Sigmoid colon (tissue), 7 donors: ENCODE measurements at places on chromosomes 12 and 14. TPM values are rescaled to one million over a fixed set of nuclear protein-coding genes. Genes with fewer than 3 reads are reported as not detected.

DDX23 gene
- total RNA-seq: 53.5 TPM

KLHDC1 gene
- 19.1 TPM for total RNA-seq

MANSC1 gene
- 12.8 TPM for total RNA-seq

GRCh38 chr12:69167648-69168165 is 71.7 kb upstream of the CPSF6 start:
- H3K36me3 ChIP-seq: no peaks in the 10 kb centered on the region
- H3K27ac ChIP-seq: no peak overlapping the region
- DNase-seq: no peak
- no peaks in the 10 kb centered on the region for H3K27me3 ChIP-seq
- no peaks in the 10 kb centered on the region for H3K4me1 ChIP-seq
- no peak overlapping the region for H3K4me3 ChIP-seq

KRT80 gene
- not detected for total RNA-seq

GLT1D1 gene
- 0.49 TPM for total RNA-seq

- H3K27me3 ChIP-seq: no peaks in the 10 kb centered on the region
- no peak overlapping the region for H3K27ac ChIP-seq
- no peak overlapping the region for H3K4me3 ChIP-seq
- no peaks in the 10 kb centered on the region for H3K36me3 ChIP-seq
- no peaks in the 10 kb centered on the region for H3K4me1 ChIP-seq
- no peak for DNase-seq
Measured at GRCh38 chr12:114916541-114916940, 232.6 kb upstream of the TBX3 start.

DNA sequence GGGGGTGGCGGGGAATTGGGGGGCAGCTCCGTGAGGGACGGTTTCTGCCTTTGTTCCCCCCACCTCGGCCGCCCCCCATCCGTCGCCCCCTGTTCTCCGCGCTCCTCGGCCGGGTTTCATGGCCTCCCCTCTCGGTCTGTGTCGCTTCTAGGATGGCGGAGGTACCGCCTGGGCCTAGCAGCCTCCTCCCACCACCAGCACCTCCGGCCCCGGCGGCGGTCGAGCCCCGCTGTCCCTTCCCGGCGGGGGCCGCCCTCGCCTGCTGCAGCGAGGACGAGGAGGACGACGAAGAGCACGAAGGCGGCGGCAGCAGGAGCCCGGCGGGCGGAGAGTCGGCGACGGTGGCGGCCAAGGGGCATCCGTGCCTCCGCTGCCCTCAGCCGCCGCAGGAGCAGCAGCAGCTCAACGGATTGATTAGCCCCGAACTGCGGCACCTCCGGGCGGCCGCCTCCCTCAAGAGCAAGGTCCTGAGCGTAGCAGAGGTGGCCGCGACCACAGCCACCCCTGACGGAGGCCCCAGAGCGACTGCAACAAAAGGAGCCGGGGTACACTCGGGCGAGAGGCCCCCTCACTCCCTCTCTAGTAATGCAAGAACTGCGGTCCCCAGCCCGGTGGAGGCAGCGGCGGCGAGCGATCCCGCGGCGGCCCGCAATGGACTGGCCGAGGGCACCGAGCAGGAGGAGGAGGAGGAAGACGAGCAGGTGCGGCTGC is 575 bp downstream of the NAA30 start:
- H3K4me3 ChIP-seq: peak overlapping the region; percentile 67
- H3K27me3 ChIP-seq: no peaks in the 10 kb centered on the region
- no peaks in the 10 kb centered on the region for H3K36me3 ChIP-seq
- peak; percentile 67 for DNase-seq
- peak overlapping the region; percentile 89 for H3K27ac ChIP-seq
- peaks cover 30% of the 10 kb centered on the region for H3K4me1 ChIP-seq

DNA sequence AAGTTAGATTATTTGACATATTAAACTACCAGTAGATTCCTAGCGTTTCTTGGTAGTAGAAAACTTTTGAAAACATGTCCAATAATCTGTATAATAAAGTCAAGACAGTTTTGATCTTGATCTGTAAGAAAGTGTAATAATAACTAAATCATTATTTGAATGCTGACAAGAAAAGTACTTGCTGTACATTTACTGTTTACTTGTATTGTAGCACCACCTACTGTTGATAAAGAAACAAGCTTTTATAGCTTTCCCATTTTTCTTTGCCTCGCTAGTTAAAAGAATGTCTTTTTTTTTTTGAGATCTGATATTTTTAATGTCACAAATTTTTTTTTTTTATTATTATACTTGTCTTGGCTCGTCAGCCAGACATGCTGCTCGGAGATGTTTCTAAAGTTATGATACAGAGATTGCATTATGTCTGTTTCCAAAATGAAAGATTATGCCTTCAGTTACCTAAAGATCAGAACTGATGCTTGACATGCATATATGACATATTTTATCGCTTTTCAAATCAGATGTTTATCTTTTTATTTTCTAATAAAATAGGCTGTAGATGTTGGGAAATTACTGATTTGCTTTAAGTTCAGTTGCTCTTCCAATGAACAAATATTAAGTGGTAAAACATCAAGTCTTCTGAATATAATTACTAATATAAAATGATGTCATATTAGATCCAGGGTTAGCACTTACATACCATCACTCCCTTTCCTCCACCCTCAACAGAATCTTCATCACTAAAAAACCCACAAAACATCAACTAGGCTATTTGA is 140.5 kb downstream of the AKAP6 start:
- peaks cover 51% of the 10 kb centered on the region for H3K4me1 ChIP-seq
- no peak overlapping the region for H3K4me3 ChIP-seq
- H3K27ac ChIP-seq: peak overlapping the region; percentile 74
- H3K27me3 ChIP-seq: no peaks in the 10 kb centered on the region
- no peaks in the 10 kb centered on the region for H3K36me3 ChIP-seq

GRCh38 chr12:9114946-9115345 is 773 bp downstream of the A2M start:
- peak overlapping the region; percentile 43 for H3K4me3 ChIP-seq
- H3K4me1 ChIP-seq: peaks cover 43% of the 10 kb centered on the region
- H3K36me3 ChIP-seq: no peaks in the 10 kb centered on the region
- no peaks in the 10 kb centered on the region for H3K27me3 ChIP-seq
- H3K27ac ChIP-seq: peak overlapping the region; percentile 79
- DNase-seq: no peak

LMNTD1 gene
- total RNA-seq: not detected

ITGA5 gene
- 200 TPM for total RNA-seq

DNA sequence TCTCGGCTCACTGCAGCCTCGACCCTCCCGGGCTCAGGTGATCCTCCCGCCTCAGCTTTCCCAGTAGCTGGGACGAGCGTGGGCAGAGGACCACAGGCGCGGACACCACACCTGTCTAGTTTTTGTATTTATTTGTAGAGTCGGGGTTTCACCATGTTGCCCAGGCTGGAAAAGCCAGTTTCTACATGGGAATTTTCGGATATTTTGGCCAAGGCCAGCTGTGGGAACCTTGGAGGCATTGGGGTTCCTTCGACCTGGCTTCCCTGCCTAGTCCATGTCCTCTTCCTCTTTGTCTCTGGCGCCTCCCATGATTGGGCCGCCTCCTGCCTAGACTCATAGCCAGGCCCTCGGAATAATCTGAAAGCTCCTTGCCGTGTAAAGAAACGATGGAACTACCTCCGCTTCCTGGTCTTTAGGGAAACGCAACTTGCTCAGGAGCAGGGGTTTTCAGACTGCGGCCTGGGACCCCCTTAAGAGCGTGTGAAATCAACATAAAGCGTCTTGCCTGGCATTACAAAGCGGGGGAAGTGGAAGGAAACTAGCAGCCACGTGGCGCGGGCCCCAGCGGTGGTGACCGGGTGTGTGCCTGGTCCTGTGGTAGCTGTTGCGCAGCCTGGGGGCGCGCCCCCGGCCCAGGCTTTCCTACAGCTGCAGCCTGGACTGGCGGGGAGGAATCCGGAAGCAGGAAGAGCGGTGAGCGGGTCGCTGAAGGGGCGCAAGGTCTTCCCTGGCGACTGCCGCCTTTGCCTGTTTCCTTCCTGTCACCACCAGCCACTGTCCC is 1.4 kb upstream of the HSP90AA1 start:
- peaks cover 40% of the 10 kb centered on the region for H3K4me1 ChIP-seq
- H3K27ac ChIP-seq: peak overlapping the region; percentile 99

- no peaks in the 10 kb centered on the region for H3K27me3 ChIP-seq
- H3K4me3 ChIP-seq: no peak overlapping the region
- no peaks in the 10 kb centered on the region for H3K4me1 ChIP-seq
- H3K27ac ChIP-seq: no peak overlapping the region
- no peak for DNase-seq
Measured at GRCh38 chr12:15971211-15971610, 60.1 kb downstream of the DERA start.

GRCh38 chr12:78229591-78230101 is 399.0 kb downstream of the NAV3 start:
- no peak for DNase-seq
- H3K27ac ChIP-seq: no peak overlapping the region
- H3K4me3 ChIP-seq: no peak overlapping the region
- no peaks in the 10 kb centered on the region for H3K27me3 ChIP-seq
- no peaks in the 10 kb centered on the region for H3K4me1 ChIP-seq
- no peaks in the 10 kb centered on the region for H3K36me3 ChIP-seq

DNA sequence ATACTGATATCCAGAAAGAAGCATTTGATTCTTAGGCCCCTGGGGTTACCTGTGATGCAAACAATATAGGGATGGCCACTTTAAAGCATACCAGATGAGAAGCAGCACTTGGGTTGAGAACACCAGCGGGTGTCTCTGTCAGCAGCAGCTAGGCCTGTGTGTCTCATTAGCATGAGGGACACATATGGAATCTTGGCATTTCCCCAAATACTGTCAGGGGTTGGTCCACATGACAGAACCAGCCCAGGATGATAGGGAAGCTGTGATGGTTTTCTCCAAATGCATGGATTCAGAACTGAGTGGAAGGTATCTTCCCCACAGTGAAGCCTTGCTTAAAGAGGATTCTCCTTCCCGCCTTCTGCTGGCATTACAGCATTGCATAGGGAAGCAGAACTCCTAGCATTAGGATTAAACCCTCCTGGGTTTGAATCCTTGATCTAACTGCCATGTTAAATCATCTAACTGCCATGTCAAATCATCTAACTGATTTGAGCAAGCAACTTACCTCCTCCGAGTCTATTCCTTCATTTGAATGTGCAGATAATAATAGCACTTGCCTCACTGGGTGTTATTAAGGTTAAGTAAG is 111.5 kb upstream of the WSCD2 start:
- no peaks in the 10 kb centered on the region for H3K36me3 ChIP-seq
- DNase-seq: no peak
- no peak overlapping the region for H3K27ac ChIP-seq
- H3K4me3 ChIP-seq: no peak overlapping the region
- H3K4me1 ChIP-seq: no peaks in the 10 kb centered on the region
